Activated T-helper 2 cell treated with anti-CD3 and anti-CD28 coated beads, Interferon-gamma antibody, Interleukin-2, Interleukin-4, amounts not matched to agents 10 μg/mL and 5 μg/mL and 100 μg/mL, durations not matched to agents 14 hours and 24 hours and 36 hours (primary cell): ENCODE measurements at places on chromosomes 2 and 18. TPM values are rescaled to one million over a fixed set of nuclear protein-coding genes. Genes with fewer than 3 reads are reported as not detected.

GRCh38 chr2:125167820-125168219 is 1142.7 kb downstream of the CNTNAP5 start:
- no peak for DNase-seq

GRCh38 chr2:134338208-134338607 is 84.3 kb downstream of the MGAT5 start:
- no peak for DNase-seq

GRCh38 chr18:62510789-62511188 is 12.0 kb upstream of the ZCCHC2 start:
- no peak for DNase-seq

DNA sequence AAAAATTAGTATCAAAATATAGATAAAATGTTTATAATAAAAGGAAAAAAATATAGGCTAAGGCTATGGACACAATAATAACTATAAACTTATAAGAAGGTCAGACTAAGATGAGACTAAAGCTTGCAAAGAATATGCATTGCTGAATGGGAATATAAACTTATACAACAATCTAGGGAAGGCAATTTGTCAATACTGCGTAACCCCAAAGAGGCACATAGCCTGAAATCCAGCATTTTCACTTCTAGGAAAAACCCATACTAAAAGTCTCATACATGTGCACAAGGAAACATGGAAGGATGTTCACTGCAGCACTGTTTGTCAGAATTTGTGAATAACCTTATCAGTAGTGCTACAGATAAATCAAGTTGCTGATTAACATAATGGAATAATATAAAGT is 45.5 kb downstream of the FANCL start:
- DNase-seq: no peak

The GALR1 gene
- not detected in 2 replicates for total RNA-seq
